ENCODE measurements at places on chromosomes 11 and 22.

GRCh38 chr22:26406118-26406517 is 22.9 kb upstream of the ASPHD2 start:
- peak; percentile 8 for DNase-seq

- DNase-seq = no peak
These were observed 432.1 kb downstream of the DYNC2H1 start for GRCh38 chr11:103541186-103541795.

DNA sequence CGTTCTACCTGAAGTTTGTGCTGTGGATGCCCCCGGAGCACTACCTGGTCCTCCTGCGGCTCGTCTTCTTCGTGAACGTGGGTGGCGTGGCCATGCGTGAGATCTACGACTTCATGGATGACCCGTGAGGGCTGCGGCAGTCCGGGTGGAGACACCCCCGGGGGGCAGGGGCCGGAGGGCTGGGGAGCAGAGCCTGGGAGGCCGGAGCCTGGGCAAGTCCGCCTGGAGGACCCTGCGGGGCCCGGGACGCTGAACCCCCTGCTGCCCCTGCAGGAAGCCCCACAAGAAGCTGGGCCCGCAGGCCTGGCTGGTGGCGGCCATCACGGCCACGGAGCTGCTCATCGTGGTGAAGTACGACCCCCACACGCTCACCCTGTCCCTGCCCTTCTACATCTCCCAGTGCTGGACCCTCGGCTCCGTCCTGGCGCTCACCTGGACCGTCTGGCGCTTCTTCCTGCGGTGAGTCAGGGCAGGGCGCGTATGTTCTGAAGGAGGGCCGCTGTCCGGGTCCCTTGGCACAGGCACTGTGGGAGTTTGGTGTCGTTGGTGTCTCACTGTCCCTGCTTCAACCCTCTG is 17.3 kb downstream of the RNH1 start:
- no peak for DNase-seq

DNA sequence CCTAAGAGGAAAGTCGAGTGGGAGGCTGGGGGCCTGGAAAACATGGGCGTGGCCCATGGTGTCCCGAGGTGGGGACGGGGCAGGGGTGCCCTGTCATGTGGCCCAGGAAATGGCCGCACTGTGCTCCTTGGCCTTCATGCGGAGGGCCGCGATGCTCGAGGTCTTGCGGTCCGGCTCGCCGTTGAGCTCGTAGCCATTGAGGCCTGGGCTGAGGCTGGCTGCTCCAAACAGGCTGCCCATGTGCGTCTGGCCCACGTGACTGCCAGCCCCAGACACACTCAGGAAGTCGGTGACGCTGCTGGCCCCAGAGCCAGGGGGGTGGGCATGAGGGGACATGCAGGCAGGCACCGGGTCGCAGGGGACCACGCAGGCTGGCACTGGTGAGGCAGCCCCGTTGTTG is 45.2 kb downstream of the ALX4 start:
- no peak for DNase-seq

- peak; percentile 59 for DNase-seq
These were observed 145.3 kb downstream of the NCAM1 start for GRCh38 chr11:113106507-113106906.

DNA sequence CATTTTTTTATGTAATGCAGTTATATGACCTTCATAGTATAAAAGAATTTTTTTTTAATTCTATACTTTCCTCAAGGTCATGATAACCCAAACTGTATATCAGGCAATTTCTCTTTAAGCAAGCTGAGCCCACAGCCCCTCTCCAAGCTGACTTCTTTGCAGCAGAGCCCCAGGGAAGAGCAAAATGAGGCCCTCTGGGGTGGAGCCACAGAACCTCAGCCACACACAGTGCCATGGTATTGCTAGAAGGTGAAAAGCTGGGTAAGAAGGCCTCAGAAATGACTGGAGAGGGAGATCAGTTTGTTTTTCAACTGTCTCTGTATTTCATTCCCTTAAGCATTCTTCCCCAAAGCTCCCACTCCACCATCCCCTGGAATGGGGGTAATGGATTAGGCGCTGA is 108.8 kb downstream of the PLEKHA7 start:
- DNase-seq = no peak

GRCh38 chr11:79940165-79940564 is 499.3 kb upstream of the TENM4 start:
- DNase-seq = no peak

DNA sequence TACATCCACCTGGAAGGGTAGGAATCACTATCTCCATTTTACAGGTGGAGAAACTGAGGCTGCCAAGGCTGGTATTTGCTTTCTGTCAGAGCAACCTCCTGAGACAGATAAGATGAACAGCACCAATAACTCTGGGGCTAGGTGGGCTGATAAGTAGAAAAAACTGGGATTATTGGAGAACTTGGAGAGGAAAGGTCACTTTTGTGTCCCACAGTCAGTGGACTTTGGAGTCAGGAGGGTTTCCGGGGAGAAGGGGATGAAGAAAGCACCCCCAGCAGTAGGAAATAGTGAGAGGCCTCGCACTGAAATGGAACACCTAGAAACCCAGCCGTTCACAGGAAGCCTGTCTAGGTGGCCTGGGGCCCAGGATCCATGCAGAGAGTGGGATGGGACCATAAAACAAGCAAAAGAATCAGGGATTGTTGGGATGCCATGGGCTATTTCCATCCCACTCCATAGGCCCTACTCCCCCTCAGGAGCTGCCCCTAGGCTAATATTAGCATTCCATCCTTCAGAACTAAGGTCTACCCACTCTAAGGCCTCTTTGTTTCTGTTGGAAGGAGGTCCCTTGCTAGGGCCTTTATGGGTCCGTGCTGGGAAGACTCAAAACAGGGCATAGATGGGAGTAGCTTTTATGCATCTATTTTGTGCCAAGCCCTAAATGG is 31.0 kb upstream of the FCHSD2 start:
- no peak for DNase-seq

- DNase-seq = no peak
These were observed 37.0 kb upstream of the LRRC55 start for GRCh38 chr11:57144531-57145320.

DNA sequence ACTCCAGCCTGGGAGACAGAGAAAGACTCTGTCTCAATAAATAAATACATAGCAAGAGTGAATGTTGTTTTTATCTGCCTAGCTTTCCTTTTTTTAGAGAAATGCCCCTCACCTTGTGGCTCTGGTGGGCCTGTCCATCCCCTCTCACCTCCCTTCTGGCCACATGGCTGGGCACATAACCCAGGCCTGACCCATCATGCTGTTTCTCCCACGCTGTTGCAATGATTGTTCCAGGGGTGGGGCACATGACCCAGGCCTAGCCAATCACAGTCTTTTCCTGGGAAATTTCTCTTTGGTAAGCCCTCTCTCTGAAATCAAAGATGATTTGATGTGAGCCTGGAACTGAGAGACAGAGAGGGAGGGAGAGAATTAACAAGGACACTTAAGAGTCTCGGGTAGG is 5.5 kb upstream of the CYTH4 start:
- peak; percentile 33 for DNase-seq

DNA sequence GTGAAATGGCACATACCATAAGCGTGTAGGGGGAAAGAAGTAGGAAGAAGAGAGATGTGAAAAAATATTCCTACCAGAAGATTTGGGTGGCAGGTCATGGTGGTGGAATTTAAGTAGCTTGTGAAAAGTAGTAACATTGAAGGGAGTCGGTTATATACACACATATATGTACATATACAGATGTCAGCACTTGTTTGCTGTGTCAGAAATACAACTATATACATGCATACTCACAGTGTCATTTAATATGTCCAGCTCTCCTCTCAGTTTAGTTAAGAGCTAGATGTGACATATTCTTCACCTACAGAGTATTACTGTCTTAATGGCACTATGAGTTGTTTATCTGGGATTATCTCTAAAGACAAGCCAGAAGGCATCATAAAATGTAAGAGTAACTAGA is 987.4 kb upstream of the CCDC90B start:
- DNase-seq = no peak

GRCh38 chr11:64006398-64006797 is 20.2 kb downstream of the OTUB1 start:
- DNase-seq = no peak

GRCh38 chr22:31305194-31305593 is 12.9 kb upstream of the PIK3IP1 start:
- DNase-seq = no peak

- no peak for DNase-seq
These were observed 4.3 kb upstream of the CRTAM start for GRCh38 chr11:122833846-122834464.

DNA sequence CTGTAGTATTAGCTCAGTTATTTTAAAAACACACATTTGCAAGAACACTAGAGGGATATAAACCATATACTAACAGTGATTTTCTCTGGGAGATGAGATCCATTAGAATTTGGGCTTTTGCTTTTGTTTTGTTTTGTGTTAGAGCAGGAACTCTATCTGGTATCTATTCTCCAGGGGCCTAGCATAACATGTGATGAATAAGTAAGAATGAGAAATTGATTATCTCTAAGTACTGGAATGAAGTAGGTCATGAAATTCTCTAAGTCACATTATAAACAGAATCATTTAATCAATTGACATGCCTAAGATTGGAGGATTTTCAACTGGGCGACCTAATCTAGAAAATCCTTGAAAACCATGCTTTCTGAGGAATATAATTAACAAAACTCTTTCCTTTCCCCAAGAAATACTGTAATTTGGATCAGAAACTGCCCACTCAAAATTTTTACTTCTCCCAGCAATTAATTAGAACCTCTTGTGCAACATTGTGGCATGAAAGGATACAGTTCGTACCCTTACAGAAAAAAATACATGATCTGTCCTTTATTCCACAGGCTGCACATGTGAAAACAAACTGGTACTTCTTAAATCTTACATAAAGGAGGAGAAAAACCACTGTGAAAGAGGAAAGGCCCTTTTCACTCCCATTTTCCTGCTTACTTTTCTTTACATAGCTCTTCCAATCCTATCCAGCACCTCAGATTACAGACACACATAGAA is 93.5 kb downstream of the MRTFA start:
- DNase-seq = no peak

GRCh38 chr11:13721760-13722159 is 53.3 kb downstream of the FAR1 start:
- peak; percentile 38 for DNase-seq

- DNase-seq = no peak
These were observed 40.0 kb downstream of the KCNJ4 start for GRCh38 chr22:38415046-38415445.

DNA sequence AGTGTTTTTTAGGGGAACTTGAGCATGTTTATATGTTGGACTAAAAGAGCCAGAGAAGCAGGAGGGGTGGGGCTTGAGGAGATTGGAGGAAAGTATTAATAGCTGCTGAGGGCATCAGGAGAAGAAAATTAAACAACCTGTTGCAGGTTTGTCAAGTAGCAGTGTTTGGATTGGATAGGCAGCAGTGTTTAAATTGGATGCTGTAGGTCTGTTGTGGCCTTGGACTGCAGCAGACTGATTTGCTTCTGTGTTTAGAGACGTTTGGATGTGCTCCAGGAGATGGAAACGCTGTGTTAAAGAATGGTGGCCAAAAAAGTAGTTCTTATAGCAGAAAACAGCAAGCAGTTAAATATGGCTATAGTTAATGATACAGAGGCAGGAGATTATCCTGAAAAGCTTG is 5.7 kb downstream of the EIF3L start:
- no peak for DNase-seq

DNA sequence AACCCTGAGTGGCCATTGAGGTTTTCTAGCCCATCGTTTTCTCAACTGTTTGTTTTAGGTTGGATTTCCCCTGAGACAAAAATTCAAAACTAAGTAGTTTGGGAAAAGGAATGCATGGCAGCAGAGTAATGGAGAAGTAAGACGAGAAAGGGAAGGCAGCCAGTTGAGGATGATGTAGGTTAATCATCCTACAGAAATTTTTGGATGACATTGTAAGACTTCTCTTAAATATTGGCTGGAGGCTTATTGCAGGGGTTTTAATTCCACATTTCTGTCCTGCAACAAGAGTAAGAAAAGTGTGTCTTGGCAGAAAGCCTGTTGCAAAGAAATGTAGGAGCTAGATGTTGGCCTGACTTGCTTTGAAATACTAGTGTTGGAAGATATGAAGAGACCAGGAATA is 308.8 kb downstream of the LUZP2 start:
- DNase-seq = no peak

DNA sequence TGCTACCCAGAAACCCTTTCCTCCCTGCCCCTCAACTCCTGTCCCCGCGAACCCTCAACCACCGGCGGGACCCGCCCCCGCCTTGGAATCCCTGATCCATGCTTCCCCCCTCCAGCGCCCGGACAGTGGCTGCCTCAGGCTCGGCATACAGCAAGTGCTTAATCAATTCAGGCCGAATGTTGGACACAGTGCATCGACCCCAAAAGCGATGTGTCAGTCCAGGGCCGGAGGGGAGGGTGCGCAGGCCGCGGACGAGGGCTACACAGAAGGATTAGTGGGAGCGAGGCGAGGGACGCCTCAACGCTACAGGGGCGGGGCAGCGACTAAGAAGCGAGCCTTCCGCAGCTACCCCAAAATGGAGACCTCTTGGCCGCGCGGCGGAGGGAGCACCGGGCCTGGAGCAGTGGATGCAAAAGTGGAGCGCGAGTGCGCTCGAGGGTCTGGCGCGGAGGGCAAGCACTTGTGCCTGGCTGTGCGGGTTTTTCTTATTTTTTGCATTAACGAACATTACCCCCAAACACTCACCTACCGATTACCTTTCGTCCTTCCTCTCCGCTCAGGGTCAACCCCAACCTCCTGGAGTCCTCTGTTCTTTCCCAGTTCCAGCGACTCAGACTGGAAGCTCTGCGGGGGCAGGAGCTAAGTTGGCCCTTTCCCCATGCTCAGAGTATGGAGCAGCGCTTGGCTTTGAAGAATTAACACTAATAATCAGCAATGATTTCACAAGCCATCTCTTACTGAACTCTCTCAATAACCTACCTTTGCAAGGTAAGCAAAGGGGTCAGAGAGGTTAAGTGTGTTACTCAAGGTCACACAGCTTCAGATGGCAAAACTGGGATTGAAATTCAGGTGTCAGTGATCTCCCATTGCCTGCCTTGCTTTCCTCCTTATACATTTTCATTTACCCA is 30.0 kb upstream of the WNT11 start:
- peak; percentile 52 for DNase-seq

- DNase-seq = no peak
These were observed 5.8 kb downstream of the TTC38 start for GRCh38 chr22:46273432-46274148.

Measured in fibroblast of pulmonary artery (primary cell).